ENCODE measurements at places on chromosomes 1 and 21.
A peak's percentile ranks its signal among the peaks of the same experiment; 100 is the strongest.

GRCh38 chr1:225949041-225949440 lies 8.0 kb upstream of the LEFTY2 start:
- DNase-seq = no peak

DNA sequence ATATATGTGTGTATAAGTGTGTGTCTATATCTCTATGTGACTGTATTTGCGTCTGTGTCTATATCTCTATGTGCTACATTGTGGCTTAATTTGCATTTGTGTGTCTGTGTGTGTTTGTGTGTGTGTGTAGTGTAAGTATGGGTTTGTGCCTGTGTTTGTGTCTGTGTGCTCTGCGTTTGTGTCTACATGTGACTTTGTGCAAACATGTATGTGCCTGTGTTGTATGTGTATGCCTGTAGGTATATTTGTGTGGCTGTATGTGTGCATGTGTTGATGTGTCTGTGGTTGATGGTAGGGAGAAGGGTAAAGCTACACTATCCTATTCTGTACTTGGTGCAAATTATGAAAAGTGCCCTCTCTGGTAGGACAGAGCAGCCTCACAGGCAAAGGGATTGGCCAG lies 7.3 kb upstream of the FGGY start:
- DNase-seq = no peak

DNA sequence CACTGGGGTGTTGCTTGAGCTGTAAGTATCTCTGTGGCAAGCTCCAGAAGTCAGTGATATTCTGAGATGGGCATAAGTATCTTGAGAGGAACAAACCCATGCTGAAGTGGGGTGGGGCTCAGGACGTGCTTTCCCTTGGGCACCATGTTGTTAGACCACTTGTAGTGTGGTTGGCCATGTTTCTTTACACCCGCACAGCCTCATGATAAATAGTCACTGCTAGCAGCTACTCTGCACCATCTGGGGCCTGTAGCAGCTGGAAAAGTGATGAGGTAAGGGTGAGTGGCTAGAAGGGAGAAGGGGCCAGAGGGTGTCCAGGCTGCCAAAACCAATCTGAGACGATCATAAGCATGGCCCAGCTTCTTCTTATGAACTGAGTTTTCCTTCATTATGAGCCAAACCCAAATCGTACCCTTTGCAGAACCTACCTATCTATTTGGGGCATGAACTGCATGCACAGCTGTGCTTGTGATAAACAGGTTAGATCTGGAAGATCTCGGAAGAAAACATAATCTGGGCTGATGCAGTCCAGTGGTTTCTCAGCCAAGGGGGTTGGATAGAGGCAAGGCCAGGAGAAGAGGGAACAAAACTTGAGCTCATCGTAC lies 91.9 kb upstream of the IRF2BP2 start:
- DNase-seq = no peak

DNA sequence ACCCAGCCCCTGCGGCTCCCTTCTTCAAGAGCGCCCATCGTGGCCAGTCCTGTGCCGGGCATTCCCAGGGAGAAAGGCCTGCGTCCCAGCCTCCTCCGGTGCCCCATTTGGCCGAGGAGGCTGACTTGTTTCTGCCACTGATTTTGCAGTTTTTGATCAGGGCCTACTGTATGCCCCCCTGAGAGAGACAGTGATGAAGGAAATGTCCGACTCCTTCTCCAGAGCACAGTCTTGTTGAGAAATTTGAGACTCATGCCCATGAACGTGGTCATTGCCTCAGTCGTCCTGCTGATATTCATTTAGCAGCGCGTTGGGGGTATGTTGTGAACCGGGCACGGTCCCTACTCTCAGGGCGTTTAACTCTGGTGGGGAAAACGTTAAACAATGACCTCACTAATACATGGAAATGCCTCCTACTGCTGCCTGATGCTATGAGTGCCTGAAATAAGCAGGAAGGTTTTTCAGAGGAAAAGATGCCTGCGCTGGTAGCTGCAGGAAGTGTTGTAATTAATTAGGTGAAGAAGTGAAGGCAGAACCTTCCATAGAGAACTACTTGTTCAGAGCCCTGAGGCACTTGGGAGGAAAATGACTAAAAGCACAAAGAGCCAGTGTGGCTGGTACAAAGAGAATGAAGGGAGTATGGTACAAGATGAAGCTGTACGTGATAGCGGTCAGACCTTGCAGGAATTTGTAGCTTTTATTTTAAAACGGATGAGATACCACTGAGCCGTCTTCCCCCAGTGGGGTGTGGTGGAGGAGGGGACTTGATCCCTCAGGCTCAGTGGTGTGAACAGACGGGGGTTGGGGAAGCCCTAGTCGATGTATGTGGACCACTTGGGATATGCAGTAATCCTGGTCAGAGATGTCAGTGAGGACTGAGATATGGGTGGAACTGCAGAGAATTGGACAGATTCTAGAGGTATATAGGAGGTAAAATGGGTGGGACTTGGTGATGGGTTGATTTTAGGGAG lies 730 bp downstream of the ZCCHC17 start:
- peak; percentile 12 for DNase-seq

DNA sequence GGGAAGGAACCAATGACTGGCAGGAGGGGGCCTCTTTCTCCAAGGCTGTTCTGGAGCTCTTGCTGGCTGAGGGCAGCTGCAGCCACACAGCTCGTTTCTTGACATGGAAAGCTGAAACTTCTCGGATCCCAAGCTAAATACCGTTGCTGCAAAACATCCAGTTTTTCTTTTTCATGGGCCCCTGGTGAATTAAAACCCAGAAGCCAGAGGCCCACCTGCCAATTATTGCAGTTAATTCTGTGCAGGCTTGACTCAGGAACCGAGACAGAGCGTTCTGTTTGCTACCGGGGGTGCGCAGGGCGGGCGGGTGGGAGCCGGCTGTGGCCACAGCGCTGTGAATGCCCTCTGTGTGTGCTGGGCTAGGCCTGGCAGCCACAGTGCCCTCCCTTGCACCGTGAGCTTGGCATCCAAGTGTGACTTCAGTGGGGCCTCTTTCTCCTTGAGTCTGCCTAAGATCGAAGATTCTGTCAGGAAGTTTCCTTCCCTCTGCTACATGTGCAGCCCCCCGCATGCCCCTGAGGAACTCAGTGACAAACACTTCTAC lies 19.9 kb upstream of the KCNE2 start:
- DNase-seq = no peak

- DNase-seq = no peak
Observed at GRCh38 chr1:207040181-207040533, 7.6 kb upstream of the C1orf116 start.

DNA sequence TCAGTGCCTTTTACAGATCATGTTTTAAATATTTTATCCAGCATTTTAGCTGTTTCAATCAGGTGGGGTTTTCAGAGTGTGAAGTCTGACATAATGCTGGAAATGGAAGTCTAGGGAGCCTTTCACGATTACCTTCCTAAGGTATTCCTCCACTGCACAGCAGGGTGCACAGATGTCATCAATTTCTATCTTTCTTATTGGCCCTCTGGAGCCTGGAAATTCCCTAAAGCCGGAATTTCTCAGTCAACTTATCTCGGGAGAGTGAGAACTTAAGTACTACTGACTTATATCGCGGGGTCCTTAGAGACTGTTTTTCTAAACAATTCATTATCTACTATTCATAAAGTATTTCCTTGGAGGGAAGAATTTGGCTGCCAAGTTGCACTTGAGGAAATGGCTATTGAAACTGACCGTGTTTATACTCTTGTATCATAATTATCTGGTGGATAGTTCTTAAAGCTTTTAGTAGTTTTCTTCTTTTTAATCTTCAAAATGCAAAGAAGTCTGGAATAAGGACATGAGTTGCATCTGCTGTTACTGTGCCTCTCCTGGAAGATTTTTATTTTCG lies 311.8 kb upstream of the B3GALT2 start:
- no peak for DNase-seq

- no peak for DNase-seq
Observed at GRCh38 chr1:81369833-81370232, 430.9 kb upstream of the ADGRL2 start.

DNA sequence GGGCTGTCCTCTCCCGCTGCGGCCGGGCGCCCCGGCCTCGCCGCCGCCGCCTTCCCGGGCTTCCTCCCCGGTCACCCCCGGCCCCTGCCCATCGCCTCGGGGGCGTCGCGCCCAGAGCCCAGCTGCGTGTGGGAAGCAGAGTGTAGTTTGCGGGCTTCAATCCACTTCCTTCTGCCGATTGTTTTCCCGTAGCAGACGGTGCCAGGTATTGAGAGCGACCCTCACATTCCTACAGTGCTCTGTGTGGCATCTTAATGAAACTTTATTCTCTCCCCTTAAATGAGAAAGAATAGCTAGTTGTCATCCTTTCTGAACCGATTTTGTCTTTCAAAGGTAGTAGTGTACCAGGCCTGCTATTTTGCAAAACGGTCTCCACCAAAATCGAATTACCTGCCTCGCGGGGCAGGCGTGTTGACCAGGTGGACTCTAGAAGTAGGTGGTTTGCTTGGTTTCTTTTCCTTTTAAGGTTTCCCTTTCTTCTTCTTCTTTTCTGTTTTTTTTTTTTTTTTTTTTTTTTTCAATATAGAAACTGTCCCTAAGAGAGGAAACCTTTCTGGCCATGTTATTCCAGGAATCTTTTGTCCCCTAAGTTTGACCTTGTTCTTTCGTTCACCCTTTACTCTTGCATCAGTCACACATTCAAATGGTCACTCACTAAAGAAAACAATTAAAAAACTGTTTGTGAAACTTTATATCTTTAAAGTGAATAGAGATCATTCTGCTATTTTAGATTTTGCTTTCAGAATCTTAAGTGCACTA lies 881 bp downstream of the USP25 start:
- peak; percentile 37 for DNase-seq
